ENCODE measurements at places on chromosomes 13 and 19.
A peak's percentile ranks its signal among the peaks of the same experiment; 100 is the strongest.

- no peak for DNase-seq
Observed at GRCh38 chr19:18878858-18879578, 16.9 kb downstream of the CERS1 start.

DNA sequence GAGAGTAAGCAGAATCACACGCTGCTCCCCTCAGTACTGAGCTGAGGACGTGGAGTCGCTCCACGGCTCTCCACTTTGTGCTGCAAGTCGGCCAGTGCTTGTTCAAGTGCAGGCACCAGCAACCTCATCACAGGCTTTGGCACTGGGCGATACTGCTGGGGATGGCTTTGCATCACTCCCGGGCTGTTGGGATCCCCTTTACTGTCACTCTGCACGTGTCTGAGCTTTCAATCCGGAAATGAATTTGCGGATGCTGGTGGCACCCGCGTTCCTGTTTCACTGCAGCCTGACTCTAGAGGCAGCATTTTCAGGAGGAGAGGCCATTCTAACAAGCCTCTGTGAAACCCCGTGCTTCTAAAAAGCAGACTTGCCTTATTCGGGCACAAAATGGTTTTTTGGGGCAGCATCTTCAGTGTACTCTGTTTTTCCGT is 19.1 kb downstream of the SMARCA4 start:
- DNase-seq, result no peak

DNA sequence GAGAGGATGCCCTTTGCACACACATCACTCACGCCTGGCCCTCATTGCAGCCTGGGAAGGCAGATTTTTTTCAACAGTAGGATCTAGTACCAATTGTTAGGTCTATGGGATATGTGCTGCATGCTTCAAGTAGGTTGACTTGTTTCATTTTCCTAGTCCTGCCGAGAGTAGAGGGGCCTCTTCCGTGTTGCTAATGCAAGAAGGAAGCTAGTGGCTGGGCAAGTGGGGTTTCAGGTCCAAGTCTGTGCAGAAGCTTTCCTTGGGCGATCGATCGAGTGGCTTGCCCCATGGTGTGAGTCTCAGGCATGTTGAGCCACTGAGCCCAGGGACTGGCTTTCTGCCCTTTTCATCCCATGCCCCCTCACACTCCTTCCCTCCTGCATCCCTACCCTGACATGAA is 13.7 kb downstream of the ILF3 start:
- DNase-seq, result no peak

DNA sequence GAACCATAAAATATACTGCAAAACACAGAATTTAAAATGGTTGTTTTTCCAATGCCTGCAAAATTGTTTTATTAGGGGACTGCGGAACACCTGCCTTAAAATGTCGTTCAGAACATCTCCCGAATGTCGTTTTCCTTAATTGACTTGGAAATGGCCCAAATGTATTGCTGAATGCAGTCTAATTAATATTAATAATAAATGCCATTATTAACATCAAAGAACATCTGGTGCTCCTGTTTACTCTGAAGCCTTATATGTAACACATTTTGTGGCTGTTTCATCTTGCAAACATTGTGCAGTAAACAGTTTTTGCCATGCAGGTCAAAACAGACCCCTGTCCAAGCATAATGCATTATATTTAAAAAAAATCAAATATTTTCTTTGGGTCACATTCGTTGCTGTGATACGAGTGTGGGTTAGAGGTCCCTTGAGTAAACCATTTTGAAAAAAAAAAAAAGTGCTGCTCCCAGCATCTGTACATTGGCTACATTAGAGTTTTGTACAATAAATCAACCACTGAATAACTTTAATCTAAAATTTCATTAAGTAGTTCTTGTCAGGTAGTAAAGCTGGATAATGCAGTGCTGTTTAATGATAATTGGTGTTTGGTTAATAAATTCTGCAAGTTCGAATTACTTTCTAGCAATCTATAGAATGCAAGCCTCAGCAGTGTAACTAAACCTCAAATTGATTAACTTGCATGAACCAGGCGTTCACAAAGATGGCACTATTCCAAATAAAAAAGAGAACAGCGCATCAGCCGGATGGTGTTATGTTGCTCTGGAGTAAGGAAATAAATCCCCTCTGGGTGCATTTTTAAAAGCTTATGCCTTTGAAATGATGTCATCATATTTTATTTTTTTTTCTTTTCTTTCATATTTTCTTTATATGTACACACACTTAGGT is 140.2 kb downstream of the ZNF536 start:
- no peak for DNase-seq

- peak; percentile 62 for DNase-seq
Observed at GRCh38 chr19:18399008-18399407, 1.6 kb upstream of the LRRC25 start.

- no peak for DNase-seq
Observed at GRCh38 chr19:6809262-6809661, 36.8 kb downstream of the VAV1 start.

GRCh38 chr13:67069117-67069767 is 160.9 kb downstream of the PCDH9 start:
- DNase-seq, result no peak

GRCh38 chr13:111882351-111882750 is 184.6 kb upstream of the SOX1 start:
- no peak for DNase-seq

- peak; percentile 77 for DNase-seq
Observed at GRCh38 chr13:41827507-41828213, 133.2 kb downstream of the VWA8 start.

- DNase-seq, result no peak
Observed at GRCh38 chr13:102814025-102814607, 15.2 kb downstream of the BIVM start.

GRCh38 chr19:7509625-7510024 is 6.3 kb upstream of the ZNF358 start:
- DNase-seq, result no peak

DNA sequence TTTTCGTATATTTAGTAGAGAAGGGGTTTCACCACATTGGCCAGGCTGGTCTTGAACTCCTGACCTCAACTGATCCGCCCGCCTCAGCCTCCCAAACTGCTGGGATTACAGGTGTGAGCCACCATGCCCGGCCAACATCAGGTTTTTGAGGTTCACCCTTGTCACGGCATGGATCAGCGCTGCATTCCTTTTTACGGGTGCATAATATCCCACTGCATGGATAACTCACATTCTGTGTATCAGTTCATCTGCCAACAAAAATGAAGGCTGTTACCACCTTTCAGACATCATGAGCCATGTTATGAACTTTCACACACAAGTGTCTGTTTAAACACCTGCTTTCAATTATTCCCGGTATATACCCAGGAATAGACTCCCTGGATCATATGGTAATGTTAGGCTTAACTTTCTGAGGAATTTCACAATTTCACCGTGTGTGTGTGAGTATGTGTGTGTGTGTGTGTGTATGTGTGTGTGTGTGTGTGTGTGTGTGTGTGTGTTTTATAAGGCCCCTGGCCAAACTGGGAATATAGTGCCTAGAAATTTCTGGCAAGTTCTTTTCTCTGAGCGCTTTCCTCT is 52.2 kb downstream of the AP1M1 start:
- DNase-seq, result no peak

GRCh38 chr19:43780706-43781525 is at the start of gene KCNN4:
KCNN4 (minus strand) TSS chr19:43780973; CDS start chr19:43780861, 112 bp downstream.
- peak; percentile 71 for DNase-seq

DNA sequence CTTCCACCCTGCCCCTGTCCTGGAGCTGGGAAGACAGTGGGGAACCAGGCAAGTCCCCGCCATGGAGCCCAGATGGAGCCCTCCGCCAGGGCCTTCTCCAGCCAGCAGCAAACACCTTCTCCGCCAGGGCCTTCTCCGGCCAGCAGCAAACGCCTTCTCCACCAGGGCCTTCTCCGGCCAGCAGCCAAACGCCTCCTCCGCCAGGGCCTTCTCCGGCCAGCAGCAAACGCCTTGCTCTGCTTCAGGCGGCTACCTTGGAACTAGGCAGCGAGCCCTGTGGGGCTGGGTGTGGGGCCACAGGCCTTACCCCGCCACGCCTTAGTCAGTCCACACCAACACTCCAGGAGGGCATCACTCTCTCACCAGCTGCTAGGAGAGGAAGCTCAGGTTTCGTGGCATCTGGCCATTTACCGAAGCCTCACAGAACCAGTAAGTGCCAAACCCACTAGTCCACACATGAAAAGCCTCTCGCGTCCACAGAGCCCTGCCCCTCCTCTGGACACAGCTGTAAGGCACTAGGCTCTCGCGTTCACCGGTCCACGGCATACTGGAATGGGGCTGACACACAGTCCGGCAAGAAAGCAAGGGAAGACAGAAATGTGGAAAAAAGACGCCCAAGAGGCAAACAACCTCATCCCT is 41.0 kb downstream of the MLLT1 start:
- peak; percentile 56 for DNase-seq

DNA sequence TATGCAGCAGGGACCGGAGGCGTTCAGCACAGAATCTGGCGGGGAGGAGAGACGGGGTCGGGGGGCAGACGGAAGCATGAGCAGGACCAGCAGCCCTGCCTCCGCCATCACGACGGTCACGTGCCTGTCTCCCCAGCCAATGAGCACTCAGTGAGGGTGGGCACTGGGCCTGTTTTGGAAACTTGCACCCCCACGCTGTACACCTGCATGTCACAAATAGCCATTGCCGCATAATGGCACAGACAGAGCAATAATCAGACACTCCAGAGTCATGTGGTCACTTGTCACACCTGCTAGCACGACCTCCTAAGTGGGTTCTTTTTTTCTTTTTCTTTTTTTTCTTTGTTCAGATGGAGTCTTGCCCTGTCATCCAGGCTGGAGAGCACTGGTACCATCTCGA is 8.8 kb downstream of the ERCC2 start:
- DNase-seq, result no peak

GRCh38 chr19:28887920-28888618 is 324.9 kb downstream of the UQCRFS1 start:
- DNase-seq, result no peak

DNA sequence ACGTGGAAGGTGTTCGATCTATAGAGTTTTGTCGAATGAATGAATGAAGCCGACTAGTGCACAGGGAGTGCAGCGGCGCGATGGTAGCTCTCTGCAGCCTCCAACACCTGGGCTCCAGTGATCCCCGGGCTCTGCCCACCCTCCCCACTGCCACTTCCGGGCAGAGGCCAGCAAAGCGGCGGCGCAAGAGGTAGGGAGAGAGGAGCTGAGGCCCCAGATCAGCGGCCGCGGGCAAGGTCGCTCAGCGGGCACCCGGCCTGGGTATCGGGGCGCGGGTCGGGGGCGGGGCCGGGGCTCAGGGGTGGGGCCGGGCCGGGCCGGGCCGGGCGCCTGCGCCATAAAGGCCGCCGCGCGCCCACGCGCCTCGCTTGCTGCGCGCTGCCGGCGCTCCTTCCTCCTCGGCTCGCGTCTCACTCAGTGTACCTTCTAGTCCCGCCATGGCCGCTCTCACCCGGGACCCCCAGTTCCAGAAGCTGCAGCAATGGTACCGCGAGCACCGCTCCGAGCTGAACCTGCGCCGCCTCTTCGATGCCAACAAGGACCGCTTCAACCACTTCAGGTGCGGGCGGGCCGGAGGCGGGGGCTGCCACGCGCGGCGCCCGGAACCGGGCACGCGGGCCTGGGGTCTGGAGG is at the start of gene GPI:
GPI (plus strand) TSS at position 367 of the 633 bp plus-strand sequence; CDS start at position 438, 71 bp downstream.
- peak; percentile 75 for DNase-seq

GRCh38 chr13:51638216-51638871 is 54.1 kb downstream of the WDFY2 start:
- DNase-seq, result peak; percentile 56

- no peak for DNase-seq
Observed at GRCh38 chr13:69589531-69590235, 517.9 kb upstream of the ATXN8OS start.

DNA sequence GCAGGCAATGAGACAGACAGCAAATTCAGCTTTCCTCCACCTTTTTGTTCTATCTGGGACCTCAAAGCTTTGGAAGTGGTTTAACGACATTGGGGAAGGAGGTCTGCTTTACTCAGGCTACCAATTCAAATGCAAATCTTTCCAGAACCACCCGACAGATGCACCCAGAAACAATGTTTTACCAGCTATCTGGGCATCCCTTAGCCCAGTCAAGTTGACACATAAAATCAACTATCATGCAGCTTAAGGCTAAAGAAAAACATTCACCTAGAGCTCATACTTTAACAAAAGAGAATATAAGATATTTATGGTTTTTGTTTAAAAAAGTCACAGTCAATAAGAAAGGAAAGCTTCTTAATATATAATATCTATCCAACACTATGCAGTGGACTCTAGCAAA is 246.0 kb downstream of the NALCN start:
- no peak for DNase-seq

DNA sequence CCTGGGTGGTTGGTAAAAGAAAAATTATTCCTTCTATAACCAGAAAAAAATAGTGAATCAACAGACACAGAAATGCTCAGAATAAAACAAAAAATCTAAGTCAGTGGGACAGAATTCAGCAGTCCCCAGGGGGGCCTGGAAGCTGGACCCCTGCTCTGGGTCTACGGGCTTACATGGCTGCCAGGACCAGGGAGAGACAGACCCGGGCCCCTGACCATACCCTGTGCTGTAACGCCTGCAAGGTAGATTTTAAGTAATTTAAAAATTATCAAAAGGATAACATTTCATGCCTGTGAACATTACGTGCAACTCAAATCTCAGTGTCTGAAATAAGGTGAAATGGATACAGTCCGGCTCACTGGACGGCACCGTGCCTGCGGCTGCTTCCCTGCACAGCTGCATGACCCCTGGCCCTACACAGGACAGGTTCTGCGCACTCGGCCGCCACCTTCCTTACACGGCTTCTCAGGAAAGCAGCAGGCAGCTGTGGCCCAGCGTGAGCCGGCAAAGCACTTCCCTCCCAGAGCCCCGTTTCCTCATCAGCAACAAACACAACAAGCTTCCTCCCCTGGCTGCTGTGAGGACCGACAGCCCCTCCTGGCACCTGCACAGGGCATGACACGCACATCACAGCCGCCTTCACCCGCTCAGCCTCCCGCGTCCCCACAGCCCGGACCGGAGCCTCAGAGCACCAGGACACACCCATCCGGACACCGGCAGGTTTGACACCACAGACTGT is 22.2 kb downstream of the RASA3 start:
- no peak for DNase-seq

DNA sequence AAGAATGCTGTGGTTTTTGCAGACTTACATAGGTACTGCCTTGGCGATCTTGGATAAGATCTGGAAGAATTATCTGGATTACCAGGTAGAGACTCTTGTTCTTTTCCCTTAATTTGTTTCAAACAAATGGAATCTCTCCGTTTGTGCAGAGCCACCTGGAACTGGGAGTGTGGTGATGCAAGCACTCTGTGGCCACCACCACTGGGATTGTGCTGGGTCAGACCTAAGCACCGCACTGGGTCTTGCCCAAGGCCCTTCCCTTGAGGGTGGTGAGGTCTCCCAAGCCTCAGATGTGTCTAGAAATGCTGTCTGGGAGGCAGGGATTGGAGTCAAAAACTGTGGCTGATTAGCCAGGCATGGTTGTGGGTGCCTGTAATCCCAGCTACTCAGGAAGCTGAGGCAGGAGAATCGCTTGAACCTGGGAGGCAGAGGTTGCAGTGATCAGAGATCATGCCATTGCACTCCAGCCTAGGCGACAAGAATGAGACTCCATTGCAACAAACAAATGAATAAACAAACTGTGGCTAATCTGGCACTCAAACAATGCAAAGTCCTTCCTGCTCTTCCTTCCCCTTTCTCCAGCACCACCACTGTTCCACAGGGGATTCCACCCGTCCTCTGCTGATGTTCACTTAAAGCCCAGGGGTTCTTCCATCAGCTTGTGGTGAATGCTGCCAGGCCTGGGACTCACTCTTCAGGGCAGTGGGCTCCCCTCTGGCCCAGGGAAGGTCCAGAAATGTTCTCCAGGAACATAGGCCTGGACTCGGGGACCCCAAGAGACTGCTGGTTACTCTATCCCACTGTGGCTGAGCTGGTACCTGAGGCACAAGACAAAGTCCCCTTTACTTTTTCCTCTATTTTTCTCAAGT is 10.8 kb upstream of the CEACAM1 start:
- DNase-seq, result no peak

- DNase-seq, result peak; percentile 69
Observed at GRCh38 chr19:49106648-49107135, 7.5 kb upstream of the LIN7B start.

Measured in astrocyte of the hippocampus (primary cell).